Lower lobe of right lung (tissue), 2 donors: ENCODE measurements at places on chromosomes 1 and 21. TPM values are rescaled to one million over a fixed set of nuclear protein-coding genes. Genes with fewer than 3 reads are reported as not detected.

GRCh38 chr1:157403203-157403602 lies 149.1 kb downstream of the FCRL5 start:
- DNase-seq: no peak

U2AF1 gene
- 43.0 TPM for total RNA-seq

WNT4 gene
- 3.8 TPM for total RNA-seq

- DNase-seq: no peak
Observed at GRCh38 chr21:40257342-40257741, 390.1 kb downstream of the PCP4 start.

KIF26B gene
- 1.2 TPM for total RNA-seq

- no peak for DNase-seq
Observed at GRCh38 chr1:192418552-192419285, 101.9 kb downstream of the RGS21 start.

- DNase-seq: no peak
Observed at GRCh38 chr1:241485554-241485992, 34.0 kb downstream of the FH start.

DNA sequence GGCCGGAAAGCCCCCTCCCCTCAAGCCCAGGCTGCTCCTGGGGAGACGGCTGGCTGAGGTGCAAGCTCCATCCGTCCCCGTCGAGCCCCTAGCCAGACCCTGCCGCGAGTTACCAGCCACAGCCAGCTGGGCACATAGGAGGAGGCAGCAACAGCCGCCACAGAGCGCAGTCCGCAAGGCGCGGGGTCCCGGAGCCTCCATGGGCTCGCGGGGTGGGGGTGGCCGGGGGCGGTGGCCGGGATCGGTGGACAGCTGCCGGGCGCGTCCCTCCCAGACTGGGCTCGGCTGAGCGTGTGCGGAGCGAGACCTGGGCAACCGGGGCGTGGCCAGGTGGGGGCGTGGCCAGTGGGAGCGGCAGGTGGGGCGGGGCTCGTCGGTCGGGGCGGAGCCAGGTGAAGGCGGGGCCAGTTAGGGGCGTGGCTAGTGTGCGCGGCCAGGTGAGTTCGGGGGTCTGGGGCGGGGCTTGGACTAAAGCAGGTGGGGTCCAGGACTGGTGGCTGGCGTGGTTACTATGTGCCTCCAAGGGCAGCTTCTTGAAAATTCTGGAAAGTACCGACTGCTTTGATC lies at the start of gene CD164L2:
Gene CD164L2, minus strand, starts transcription at position 295 of the 567 bp plus-strand sequence. Its CDS starts 94 bp downstream, at position 201.
- peak; percentile 84 for DNase-seq

GRCh38 chr21:32048353-32048752 lies 175.5 kb downstream of the HUNK start:
- no peak for DNase-seq

GRCh38 chr1:93656491-93656890 lies 25.1 kb downstream of the BCAR3 start:
- no peak for DNase-seq

CD5L gene
- total RNA-seq: 6.8 TPM

DNA sequence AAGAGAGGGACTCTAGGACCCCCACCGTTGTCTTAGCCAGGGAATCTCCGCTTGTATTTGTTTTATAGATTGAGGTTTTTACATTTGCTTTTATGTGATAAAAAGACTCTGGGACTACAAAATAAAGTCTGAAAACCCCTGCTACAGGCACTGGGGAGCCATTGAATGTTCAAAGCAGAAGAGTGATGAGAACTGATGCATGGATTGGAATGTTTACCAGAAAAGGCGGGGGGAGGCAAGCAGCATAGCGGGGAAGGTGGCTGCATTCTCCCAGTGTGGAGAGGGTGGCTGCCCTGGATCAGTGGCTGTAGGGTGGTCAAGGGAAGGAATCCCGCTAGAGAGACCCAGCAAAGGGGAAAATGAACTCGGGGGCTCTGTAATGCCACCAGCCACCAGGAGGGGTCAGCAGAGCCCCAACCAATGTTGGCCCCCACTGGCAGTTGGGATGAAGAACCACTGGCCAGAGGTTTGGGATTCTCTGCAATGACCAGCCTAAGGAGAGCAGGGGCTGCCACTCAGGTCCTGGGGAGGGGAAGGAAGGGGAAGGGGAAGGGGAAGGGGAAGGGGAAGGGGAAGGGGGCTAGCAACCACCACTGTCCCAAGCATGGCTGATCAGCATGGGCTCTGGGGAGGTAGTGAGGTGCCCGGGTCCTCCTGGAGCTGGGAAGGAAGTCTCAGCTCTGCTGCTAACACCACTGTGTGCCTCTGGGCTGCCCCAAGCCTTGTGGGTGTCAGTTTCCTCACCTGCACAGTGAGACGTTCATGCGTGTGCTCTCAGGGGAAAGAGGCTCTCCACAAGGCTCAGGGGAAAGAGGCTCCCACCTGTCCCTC lies 19.2 kb upstream of the PEF1 start:
- DNase-seq: peak; percentile 60

DNA sequence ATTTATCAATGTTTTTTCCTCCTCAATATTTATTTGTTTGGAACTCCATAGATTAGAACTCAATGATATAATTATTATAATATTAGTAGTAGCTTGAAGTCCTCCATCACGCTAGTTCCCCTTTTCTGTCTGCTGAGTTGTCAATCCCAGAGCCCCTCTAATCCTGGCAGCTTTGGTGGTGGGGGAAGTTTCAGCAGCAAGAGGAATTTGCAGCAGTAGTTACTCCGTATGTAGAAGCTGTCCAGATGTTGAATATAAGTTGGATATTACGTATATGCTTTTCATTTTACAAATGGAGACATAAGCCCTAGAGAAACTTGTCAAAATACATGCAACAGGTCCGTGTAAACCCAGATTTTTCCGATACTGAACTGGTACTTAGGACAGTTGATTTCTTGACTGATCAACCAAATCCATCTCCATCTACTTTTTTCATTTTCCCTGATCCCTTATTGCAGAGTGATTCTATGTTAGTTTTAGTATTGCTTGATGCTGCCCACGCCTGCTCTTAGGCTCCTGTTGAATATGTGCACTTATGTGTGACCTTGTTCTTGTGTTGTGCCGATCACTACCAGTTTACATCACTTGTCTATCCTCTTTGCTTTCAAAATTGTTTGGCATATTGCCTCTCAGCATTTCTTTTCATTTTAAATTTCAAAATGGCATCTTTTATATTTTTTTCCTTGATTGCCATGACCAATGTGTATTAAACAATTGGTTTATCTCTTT lies 28.1 kb downstream of the SMAP2 start:
- DNase-seq: no peak

DNA sequence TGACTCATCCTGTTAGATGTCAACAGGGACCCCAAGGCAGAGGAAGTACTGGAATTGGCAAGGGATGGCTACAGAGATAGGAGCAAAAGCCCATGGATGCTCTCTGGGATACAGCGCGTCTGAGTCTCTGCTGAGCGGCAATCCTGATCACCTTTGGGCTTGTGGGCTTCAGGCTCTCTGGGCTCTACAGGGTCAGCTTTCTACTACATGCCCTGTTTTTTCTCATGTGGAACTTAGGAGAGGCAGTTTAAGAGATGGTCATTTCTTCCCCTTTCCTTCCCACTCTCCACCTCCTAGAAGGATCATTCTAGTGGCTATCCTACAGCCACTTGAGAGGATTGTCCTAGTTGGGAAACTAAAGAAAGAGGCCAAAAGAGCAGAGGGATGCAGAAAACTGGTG lies 1.3 kb downstream of the LINGO4 start:
- DNase-seq: no peak

GRCh38 chr1:74502432-74502831 lies 10.0 kb downstream of the LRRC53 start:
- DNase-seq: no peak

DNA sequence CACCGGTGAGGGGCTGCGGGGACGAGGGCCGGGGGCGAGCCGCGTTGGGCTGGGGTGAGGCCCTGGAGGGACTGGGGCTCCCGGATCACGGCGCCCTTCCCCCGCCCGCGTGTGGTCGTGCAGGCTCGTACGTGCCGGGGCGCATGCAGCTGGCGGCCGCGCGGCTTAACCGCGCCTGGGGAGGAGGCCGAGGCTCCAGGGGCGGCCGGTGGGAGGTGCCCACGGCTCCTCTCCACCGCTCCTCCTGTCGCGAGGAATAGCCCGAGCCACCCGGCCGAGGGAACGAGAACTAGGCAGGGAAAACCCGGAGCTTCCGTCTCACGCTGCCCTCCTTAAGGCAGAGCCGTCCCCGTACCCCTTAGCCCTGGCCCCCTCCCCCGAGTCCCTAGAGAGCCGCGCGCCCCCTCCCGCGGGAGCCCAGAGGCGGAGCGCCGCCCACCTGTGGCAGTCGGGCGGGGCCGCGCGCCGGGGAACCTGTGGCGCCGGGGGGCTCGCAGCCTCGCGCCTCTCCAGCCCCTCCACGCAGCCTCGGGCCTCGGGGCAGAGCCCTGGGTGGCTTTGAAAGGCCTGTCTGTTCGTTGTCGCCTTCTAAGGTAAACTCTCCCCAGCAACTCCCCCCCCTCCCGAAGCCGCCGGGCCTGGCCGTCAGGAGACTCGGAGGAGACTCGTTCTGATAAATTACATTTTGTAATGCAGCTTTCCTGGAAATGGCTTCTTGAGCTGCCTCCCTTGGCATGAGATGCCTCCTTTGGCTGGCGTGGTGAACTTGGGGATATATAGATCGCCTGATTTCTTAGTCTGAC lies 746 bp downstream of the AK4 start:
- DNase-seq: peak; percentile 52

GART gene
- total RNA-seq: 53.8 TPM

DNA sequence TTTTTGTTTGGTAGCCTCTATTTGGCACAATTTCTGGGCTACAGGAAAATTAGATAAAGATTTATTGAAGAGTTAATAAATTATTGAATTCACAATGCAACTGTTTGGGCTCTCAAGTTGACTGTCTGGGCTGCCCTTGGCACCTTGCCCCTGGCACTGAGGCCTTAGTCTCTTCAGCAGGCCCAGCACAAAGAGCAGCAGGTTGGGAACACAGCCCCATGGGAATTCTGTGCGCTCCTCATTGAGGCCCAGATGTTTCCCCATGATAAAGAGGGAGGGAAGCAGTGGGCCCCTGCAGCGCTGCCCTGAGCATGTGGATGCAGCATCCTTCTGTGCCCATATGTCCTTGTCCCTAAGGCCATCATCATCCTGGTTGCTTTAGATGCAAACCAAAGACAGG lies 2.9 kb downstream of the CRNN start:
- no peak for DNase-seq

OR2T29 gene
- total RNA-seq: not detected

GRCh38 chr21:34736116-34736874 lies 67.5 kb downstream of the CLIC6 start:
- DNase-seq: no peak
